Upper lobe of right lung (tissue), 1 donor: ENCODE measurements at places on chromosomes 1 and 21. TPM values are rescaled to one million over a fixed set of nuclear protein-coding genes. Genes with fewer than 3 reads are reported as not detected.

GRCh38 chr1:3454811-3455618 lies 550 bp downstream of the ARHGEF16 start:
- H3K36me3 ChIP-seq: no peaks in the 10 kb centered on the region
- H3K27me3 ChIP-seq: peaks cover 24% of the 10 kb centered on the region
- H3K4me3 ChIP-seq: peak overlapping the region; percentile 58
- no peak overlapping the region for H3K27ac ChIP-seq
- peaks cover 4% of the 10 kb centered on the region for H3K4me1 ChIP-seq
- peak; percentile 86 for DNase-seq

DNA sequence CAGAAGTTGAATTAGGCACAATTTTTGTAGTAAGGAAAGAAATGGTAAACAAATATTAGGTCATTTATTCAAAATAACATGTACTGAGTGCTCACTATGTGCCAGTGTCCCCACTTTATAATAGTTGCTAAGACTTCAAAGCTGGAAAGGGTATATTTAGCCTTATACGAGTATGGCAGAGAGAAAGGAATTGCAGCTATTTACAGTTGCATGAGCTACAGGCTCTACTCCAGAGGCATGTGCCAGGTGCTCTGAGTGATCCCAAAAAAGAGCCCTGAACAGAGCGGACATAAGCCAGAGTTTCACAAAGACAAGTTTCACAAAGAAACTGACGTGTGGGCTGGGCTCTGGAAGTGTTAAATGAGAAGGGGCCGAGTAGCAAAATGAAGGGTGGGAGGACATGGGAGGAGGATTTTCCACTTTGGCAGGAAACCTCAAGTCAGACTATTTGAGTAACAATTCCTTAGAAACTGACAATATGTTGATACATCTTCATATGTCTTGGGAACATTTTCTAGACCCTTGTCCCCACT lies 40.9 kb downstream of the FASLG start:
- no peaks in the 10 kb centered on the region for H3K4me1 ChIP-seq
- no peak overlapping the region for H3K4me3 ChIP-seq
- H3K27me3 ChIP-seq: no peaks in the 10 kb centered on the region
- DNase-seq: no peak
- H3K36me3 ChIP-seq: no peaks in the 10 kb centered on the region

- peaks cover 6% of the 10 kb centered on the region for H3K4me1 ChIP-seq
- H3K27ac ChIP-seq: no peak overlapping the region
- H3K27me3 ChIP-seq: no peaks in the 10 kb centered on the region
Measured at GRCh38 chr1:162234571-162234970, 142.1 kb downstream of the SPATA46 start.

Gene SLC45A1
- total RNA-seq: 1.9 TPM

Gene PSEN2
- 22.7 TPM for total RNA-seq
